ENCODE measurements at places on chromosomes 1 and 21.

DNA sequence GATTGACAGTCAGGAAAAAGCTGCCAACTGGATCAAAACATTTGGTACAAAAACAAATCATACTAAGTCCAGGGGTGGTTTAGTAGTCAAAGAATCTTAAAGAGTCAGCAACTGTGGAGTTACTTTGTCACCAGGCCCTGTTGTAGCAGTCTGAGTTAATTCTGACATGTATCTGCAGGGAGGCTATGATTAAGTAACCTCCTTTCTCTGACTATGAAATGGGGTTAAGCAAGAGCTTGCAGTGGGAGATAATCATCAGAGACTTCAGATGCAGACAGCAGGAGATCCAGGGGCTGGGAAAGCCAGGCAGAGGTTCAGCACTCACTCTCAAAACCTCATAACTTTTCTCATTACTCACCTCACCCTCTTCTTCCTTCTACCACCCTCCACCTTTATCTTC, 99.2 kb upstream of the BTG3 start:
- no peak for DNase-seq

DNA sequence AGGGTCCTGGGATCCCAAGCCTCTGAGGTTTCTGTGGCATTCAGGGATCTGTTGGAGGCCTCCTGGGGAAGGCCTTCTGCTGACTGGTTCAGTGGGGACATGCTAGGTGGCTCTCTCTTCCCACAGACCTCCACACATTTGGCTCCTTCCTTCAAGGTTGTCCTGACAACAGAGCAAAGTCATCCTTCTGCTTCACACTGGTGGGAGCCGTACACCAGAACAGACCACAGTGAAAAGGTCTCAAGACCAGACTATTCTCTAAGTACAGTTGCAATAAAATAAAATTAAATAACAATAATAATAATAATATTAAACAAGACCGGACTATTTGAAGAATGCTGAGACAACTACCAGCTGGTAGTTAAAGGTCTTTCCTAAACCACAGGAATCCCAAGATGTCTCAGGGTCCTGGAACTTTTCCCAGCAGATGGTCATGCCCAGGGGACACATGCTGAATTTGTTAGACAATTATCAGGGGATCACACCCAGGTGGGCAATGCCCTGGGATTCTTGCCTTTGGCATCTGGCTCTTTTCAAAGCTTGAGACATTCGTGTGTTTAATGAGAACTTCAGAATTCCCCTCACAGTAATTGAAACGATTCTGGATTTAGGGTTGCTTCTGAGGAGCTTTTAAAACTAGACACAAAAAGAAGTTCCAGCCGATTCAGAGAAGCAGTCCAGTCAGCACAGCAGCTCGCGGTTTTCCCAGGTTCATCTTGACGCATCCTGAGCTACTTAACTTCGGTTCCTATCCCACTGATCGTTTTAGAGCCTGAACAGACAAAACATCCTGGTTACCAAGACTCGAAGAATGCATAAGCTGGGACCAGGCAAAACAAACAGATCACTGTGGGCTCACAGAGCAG, 22.9 kb downstream of the HTR1D start:
- no peak for DNase-seq

- DNase-seq: no peak
Measured at GRCh38 chr1:74003806-74004205, 194.2 kb downstream of the LRRIQ3 start.

DNA sequence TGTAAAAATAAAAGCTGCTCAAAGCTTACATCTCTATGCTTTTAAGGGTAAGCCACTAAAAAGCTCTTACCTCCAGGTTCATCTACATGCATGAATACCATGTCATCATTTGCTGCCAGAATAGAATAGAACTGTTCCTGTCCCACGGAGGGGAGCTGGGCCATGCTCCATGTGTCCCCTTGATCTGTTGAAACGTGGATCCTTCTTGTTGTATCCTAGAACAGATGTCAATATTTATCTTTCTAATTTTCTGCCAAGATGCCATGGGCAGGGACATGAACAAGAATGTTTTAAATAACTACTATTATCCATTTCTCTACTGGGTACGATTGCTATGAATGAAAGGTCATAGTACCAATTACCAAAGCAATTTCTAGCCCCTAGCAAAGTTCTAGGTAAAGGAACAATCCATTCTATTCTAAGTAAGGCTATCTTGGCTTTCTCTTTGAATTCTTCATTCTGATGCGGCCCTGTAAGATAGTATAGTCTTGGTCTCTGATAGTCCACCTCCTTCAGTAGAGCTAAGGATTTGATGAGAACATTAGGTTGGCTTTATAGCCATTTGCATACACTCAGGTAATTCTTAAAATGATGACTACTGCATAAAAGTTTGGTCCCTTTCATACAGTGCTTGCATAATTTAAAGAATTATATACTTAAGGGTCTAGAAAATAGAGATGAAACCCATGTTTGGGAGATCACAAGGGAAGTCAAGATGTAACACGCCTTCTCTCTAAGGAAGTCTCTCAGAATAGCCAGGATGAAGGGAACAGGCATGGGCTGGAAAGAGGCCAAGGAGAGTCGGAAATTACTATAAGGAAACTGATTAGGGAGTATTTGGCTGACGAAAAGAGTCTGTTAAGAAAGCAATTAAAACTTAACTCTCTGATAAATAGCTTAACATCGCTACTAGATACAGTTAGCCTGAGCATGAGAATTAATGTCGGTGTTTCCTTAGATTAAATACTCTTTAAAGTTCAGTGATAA, 35.4 kb upstream of the MYBPHL start:
- no peak for DNase-seq

- DNase-seq: no peak
Measured at GRCh38 chr1:8194481-8195227, 123.3 kb upstream of the SLC45A1 start.

DNA sequence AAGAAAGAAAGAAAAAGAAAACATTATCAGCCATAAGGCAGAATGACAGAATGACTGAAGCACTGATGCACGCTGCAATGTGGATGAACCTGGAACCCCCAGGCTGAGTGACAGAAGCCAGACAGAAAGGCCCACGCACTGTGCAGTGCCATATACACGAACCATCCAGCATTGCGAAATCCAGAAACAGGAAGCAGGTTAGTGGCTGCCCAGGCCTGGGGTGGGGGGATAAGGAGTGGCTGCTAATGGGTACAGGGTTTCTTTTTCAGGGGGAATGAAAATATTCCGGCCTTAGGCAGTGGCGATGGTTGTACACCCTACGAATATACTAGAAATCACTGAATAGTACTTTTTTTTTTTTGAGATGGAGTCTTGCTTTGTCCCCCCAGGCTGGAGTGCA, 57.0 kb downstream of the CHD5 start:
- DNase-seq: no peak

GRCh38 chr1:175820456-175821025, 77.1 kb upstream of the TNR start:
- no peak for DNase-seq

GRCh38 chr1:76492752-76493430, 374.4 kb upstream of the ST6GALNAC5 start:
- no peak for DNase-seq

- DNase-seq: no peak
Measured at GRCh38 chr1:168509875-168510791, 33.7 kb downstream of the XCL2 start.

DNA sequence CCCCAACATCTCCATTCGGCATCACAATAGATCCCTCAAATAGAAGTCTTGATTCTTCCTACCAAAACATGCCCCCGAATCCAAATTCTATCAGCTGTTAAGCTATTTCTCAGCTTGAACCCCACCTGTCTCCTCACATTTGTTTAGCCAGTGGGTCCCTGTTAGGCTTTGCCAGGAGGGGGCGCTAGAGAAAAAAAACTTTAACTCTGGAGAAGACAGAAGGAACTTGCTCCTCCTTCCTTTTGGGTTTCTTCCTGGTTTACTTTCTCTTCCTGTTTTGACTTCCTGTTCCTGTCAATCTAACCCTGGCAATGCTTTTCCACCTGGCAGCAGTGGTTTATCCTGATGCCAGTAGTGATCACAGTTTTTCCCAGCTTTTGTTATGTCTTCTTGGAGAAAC, 95.6 kb upstream of the KCNK1 start:
- DNase-seq: no peak

GRCh38 chr1:110056285-110056683, 14.2 kb downstream of the ALX3 start:
- no peak for DNase-seq

GRCh38 chr1:117843791-117844190, 85.6 kb downstream of the GDAP2 start:
- DNase-seq: no peak

DNA sequence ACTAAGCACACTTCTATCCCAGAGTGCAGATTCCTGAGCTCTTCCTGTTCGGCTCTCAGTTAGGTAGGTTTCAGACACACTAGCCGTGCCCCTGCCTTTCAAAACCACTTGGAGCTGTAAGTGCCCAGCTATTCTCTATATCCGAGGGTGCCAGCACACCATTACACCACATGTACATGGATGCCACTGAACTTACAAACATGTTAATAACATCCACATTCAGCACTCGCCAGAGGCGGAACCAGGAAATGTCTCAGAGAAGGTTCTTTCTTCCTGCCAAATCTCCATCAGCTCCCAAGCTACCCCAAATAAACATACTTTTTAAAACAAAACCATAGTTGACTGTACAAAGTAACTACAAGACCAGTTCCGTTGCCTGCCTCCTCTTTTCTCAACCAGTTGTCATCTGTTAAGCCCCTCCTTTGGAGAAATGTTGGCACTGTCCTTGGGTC, 78.4 kb upstream of the CTTNBP2NL start:
- no peak for DNase-seq

- no peak for DNase-seq
Measured at GRCh38 chr1:218847089-218847768, 326.4 kb upstream of the LYPLAL1 start.

- DNase-seq: peak; percentile 63
Measured at GRCh38 chr1:228697207-228698016, 37.9 kb upstream of the RHOU start.

DNA sequence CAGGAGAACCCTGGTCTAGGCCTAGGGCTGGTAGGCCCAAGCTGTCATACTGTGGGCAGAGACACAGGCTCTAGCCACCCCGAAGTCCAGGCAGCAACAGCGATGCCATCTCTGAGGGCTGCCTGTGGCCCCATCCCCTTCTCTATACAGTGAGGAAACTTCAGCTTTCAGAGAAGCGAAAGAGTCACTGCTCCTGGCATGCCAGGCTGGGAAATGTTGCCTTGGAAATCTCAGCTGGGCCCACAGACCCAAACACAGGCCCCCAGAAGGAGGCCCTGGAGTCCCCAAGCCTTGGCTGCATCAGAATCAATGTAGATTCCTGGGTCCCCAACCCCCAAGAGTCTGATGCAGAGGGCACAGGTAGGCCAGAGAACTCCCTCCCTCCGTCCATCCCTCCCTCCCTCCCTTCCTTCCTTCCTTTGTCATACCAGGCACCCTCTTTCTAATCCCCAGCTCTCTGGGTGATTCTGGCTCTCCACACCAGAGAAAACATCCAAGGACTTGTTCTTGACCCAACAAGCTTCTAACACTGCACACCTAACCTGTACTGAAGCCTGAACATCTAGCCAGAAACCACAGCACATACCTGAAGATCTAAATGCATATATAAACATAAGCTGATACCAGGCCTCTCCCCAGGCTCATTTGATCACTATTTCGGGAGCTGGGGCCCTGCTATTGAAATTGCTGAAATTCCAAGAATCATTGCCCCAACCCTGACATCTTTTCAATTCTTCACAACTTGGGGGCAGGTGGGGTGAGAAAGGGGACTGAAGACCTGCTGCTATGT, 143.2 kb upstream of the EDN2 start:
- no peak for DNase-seq

GRCh38 chr1:190479050-190479397, 1.4 kb upstream of the BRINP3 start:
- DNase-seq: no peak

GRCh38 chr21:30726726-30727125, 8.1 kb upstream of the KRTAP21-3 start:
- DNase-seq: no peak

- DNase-seq: no peak
Measured at GRCh38 chr1:180175806-180176205, 21.1 kb downstream of the QSOX1 start.

- DNase-seq: no peak
Measured at GRCh38 chr1:100989306-100990077, 36.1 kb downstream of the DPH5 start.

GRCh38 chr1:201128476-201128875, 1.5 kb upstream of the ASCL5 start:
- no peak for DNase-seq

- no peak for DNase-seq
Measured at GRCh38 chr1:75964760-75965408, 32.7 kb upstream of the ASB17 start.

DNA sequence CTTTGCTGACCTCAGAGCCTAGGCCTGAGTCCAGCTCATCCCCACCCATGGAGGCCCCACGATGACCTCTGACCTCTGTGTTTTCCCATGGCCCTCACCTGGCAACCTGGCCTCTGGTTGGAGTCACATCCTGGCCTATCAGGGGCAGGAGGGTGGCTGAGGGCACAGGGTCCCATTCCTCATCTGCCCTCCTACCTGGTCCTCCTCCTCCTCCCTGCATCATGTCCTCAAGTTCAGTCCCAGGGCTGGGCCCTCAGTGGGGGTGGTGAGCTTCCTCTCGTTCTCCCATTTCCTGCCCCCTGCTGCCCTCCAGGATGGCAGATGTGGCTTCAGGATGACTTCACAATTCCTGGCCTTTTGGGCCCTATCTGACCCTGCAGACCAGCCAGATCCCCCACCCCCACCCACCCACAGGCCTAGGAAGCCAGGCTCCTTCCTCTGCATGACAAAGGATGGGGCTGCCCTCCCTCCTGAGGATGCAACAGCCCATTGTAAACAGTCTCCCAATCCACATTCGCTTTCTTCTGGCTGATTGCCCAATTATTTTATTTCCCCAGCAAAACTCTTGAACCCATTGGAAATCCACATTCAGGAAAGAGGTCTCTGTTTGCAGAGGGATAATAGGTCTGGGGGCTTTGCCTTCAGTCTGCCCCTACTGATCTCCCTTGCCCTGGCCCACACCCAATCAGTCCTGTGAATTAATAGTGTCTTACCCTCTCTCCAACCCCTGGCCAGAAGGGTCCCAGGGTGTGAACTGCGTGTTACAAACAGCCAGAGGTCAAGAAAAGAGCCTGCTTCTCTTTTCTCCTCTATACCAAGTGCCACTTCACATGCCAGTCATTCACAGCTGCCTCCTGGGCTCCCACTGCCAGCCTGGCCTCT, 10.3 kb upstream of the LEFTY1 start:
- DNase-seq: no peak

DNA sequence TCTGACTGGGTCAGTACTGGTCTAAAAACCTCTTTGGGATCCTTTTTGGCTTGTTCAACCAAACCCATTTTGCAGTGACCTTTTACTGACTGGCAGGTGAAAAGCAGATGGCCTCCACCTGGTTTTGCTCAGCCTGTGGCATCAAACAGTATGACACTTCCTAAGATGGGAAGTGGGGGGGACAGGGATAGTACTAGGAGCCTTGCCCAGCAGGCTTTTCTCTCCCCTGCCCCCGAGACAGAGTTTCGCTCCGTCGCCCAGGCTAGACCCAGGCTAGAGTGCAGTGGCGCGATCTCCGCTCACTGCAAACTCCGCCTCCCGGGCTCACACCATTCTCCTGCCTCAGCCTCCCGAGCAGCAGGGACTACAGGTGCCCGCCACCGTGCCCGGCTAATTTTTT, 18.3 kb downstream of the INTS3 start:
- DNase-seq: no peak

All from posterior cingulate gyrus (tissue), 11 donors.